SK-MEL-5 (cell line): ENCODE measurements at places on chromosomes 7 and 10.

- no peak for DNase-seq
Observed at GRCh38 chr7:38311329-38311937, 38.0 kb upstream of the TARP start.

DNA sequence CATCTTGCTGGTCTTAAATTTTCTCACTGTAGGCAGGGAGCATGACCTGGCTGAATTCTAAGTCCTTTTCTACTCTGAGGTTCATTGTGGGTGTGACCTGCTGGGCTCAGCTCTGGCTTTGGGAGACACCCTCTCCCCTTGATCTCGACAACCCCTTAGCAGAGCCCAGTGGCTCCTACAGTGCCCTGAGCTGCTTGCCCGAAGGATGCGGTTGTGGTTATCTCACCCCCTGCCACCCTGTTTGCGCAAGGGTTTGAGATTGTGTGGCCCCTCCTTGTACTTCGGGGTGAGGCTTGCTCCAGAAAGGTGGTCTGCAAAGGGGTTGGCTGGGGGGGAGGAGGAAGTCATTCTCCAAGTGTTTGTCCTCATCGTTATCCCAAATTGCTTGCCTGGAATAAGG, 55.3 kb downstream of the TCF7L2 start:
- no peak for DNase-seq

DNA sequence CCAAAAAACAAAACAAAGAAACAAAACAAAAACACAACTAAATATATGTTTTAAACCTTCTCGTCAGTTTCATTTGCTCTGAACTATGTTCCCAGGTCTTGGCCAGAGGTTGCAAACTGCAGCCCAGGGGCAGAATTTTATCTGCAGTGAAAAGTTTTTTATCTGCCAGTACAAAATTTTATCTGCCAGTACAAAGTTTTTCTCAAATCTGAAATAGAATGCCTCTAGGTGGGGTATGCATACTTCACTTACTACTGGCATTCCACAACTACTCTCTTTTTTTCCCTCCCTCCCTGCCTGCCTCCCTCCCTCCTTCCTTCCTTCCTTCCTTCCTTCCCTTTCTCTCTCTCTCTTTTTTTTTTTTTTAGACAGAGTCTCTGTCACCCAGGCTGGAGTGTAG, 9.4 kb upstream of the CLDN3 start:
- DNase-seq, result no peak

DNA sequence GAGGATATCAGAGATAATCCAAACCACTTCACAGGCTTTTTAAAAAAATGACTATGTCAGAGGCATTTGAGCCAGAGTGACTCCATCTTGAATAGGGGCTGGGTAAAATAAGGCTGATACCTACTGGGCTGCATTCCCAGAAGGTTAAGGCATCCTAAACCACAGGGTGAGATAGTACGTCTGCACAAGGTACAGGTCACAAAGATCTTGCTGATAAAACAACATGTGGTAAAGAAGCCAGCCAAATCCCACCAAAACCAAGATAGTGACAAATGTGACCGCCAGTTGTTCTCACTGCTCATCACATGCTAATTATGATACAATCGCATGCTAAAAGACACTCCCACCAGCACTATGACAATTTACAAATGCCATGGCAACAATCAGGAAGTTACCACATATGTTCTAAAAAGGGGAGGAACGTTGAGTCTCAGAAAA, 177.5 kb downstream of the RAPGEF5 start:
- no peak for DNase-seq

DNA sequence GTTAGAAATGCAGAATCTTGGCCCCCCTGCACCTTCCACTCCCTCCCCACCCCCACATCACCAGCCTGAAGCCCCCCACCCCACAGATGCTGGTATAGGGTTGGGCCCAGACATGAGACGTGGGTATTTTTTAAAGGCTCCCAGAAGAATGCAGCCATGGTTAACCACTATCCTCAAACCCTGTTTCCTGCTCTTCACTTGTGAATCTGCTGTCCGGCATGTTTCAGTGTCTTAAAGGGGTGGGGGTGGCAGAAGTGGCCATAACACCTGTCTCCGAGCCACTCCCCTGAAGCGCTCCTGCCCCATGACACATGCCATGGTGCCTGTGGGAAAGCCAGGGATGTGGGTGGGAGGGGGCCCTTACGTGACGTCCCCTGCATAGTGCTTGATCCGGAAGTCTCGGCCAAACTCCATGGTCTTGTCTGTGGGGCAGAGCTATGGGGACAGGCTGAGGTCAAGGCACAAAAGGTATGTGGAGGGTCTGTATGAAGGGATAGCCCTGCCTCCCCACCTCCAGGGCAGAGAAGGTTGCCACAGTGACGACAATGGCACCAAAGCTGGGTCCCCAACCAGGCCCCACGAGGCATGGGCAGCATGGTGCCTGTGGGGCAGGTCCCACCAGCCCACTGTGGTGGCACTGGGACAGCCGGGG, 9.6 kb downstream of the MYO1G start:
- no peak for DNase-seq

- DNase-seq, result no peak
Observed at GRCh38 chr10:404346-404745, 269.1 kb downstream of the ZMYND11 start.

DNA sequence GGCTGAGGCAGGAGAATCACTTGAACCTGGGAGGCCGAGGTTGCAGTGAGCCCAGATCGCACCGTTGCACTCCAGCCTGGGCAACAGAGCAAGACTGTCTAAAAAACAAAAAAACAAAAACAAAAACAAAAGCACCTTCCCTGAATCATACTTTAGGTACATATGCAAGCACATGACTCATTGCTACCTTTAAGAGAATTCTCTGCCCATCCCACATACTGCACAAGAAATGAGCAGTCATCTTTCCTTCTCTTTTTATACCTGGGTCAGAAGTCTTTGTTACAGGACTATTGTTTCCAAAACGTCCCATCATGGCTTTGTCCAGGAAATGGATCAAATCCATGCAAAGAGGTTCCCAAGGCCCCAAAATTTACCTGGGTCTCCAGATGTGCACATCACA, 21.5 kb upstream of the AKR1B10 start:
- DNase-seq, result no peak

- no peak for DNase-seq
Observed at GRCh38 chr10:12887780-12888179, 113.7 kb downstream of the CCDC3 start.

DNA sequence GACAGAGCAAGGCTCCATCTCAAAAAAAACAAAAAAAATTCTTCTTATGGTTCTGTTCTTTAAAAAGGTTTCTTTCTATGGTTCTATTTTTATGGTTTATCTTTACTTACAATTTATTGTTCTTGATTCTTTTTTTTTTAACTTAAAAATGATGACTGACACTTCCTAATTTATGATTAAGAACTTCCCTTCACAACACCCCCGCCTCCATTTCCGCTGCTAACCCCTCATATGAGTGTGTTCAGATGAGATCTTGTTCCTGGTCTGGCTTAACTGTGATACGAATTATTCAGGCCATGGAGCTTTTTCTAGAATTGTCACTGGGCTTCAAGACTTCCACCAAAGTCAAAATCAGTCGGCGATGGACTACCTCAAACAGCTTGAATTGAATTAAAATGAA, 33.9 kb downstream of the PTER start:
- DNase-seq, result no peak

- DNase-seq, result peak; percentile 76
Observed at GRCh38 chr7:142319970-142320369, 62.1 kb upstream of the PRSS58 start.

GRCh38 chr10:75685187-75685586, 253.8 kb downstream of the LRMDA start:
- no peak for DNase-seq

- no peak for DNase-seq
Observed at GRCh38 chr10:132994185-132994796, 51.9 kb upstream of the CFAP46 start.

- DNase-seq, result no peak
Observed at GRCh38 chr10:100736144-100736808, 9.1 kb upstream of the PAX2 start.

- DNase-seq, result peak; percentile 97
Observed at GRCh38 chr7:117827862-117828261, 45.4 kb downstream of the CTTNBP2 start.

GRCh38 chr10:120314442-120314841, 142.6 kb upstream of the PLPP4 start:
- no peak for DNase-seq

- DNase-seq, result no peak
Observed at GRCh38 chr7:102154425-102154824, 132.2 kb upstream of the SH2B2 start.

DNA sequence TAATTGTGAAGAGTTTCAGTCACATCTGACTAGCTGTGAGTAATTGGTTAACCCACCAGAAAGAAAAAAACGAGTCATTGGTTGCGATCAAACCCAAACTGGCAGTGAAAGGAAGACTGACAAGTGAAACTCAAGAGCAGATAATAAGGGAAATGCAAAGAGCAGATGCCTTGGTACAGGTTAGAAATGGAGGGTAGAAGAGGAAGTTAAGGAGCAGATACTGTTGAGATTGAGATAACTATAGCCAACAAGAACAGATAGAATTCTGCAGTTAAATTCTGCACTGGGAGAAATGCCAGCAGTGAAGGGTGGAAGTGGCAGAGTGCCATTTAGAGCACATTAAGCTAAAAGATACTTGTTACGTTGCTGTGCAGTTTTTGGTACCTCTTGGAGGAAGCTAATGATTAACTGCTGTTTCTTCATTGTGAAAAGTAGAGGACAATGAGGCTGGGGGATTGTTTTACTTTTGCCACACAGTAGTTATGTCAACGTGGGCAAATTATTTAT, 65.8 kb downstream of the CDK13 start:
- no peak for DNase-seq

DNA sequence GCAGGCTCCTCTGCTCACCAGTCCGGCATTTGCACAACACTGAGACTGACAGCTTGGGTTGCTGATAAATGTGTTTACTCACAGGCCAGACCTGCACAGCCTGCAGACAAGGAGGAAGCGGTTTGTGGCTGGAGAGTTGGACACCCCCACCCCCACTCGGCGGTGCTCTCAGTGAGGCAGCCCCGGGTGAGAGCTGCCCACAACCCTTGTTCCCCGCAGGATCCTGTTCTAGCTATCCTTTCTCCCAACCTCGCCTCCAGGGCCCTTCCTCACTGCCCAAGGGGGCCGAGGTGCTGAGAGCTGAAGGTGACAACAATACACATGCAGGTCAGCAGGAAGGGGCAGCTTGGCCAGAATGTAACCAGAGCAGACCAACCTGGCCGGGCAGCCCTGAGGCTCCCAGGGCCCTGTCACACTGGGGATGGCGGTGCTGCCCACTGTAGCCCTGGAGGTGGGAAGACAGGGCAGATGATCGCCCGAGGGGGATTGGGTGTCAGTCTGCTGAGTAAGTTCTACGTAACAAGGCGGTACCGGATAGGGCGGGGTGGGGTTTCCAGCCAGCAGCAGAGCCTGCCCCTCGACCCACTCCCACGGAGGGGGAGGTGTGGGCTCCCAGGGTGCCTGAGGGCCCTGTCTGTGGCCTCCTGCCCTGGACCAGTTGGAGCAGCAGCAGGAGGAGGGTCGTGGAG, 2.1 kb upstream of the ADAM8 start:
- DNase-seq, result no peak
